GM12892 (cell line): ENCODE measurements at places on chromosomes 6 and 20.

DNA sequence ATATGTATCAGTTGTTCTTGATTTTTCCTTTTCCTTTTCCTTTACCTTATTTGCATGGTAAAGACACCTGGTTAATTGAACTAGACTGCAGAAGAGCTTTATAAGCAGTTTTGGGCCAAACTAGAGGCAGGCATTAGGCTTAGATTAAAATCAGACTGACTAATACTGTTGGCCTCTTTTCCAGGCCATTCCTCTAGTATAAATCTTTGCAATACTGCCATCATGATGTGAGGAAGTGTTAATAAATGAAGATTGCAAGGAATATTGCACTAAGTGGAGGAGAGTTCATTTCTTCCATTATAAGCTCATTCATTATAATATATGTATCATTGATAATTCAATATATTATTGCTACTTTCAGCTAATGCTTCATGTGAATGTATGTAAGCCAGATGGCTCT is 163.8 kb downstream of the MMUT start:
- no peak for DNase-seq

DNA sequence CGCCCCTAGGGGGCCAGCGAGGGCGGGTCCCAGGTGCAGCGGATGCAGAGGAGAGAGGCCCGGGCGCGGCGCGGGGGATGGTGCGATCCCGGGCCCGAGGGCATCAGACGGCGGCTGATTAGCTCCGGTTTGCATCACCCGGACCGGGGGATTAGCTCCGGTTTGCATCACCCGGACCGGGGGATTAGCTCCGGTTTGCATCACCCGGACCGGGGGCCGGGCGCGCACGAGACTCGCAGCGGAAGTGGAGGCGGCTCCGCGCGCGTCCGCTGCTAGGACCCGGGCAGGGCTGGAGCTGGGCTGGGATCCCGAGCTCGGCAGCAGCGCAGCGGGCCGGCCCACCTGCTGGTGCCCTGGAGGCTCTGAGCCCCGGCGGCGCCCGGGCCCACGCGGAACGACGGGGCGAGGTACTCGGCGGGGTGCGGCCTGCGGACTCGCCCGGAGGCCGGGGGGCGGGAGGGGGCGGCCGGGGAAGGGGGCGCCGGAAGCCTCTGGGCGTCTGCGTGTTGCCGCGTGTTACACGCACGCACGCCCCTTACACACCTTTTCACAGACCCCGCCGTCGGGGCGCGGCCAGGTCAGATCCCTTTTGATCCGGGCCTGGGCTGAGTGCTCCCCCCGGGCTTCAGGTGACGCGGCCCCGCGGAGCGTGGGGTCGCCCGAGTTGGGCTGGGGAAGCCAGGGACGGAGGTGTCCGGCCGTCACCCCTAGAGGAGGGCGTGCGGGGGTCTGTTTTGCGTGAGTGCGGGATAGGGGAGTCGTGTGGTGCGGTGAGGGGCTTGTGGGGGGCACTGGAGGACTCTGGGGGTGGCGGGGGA is 412 bp downstream of the TRIB3 start:
- DNase-seq, result peak; percentile 71

GRCh38 chr6:157790548-157791160 is 32.4 kb upstream of the SNX9 start:
- DNase-seq, result no peak

- no peak for DNase-seq
These were observed 34.4 kb downstream of the EFHC1 start for GRCh38 chr6:52454556-52454955.

DNA sequence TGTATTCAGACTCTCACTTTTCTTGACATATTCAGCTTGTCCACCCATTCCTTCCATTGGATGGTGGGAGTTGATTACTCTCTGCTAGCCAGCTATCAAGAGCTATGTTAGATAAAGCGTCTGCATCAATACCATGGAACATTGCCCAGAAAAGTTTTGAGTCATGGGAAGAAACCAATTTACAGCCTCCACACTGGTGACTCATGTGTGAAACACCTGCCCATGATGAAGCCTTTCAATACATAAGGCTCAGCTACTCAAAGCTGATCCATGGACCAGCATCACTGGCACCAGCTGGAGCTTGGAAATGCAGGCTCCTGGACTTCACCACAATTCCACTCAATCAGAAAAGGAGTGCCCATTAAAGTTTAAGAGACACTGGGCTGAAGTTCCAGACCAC is 16.1 kb downstream of the PLA2G7 start:
- no peak for DNase-seq

- no peak for DNase-seq
These were observed 908.5 kb upstream of the FLRT3 start for GRCh38 chr20:15245896-15246295.

DNA sequence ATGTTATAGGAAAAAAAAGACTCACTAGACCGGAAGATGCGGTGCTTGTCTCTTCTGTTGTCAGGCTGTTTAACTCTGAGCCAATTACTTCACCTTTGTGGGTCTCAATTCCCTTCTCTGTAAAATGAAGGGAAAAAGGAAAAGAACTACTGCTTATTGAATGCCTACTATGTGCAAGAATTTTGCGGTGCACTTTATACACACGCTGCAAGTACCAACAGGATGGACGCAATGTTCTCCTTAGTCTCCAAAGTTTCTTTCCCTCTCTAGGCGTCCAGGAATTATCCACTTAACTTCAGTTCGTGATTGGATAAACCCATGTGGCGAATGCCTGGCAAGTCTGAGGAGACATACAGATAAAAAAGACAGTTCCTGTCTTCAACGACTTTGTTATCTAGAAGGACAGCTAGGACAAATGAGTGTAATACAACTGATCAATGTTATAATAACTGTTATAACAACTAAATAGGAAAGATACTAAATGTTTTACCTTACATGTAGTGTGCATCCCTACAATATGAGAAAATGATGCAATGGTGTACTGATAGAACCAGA is 69.0 kb upstream of the JARID2 start:
- DNase-seq, result no peak

GRCh38 chr6:137541534-137542063 is 47.4 kb upstream of the OLIG3 start:
- no peak for DNase-seq

- no peak for DNase-seq
These were observed 3.9 kb downstream of the HMGA1 start for GRCh38 chr6:34240329-34241248.

- DNase-seq, result no peak
These were observed 614.5 kb upstream of the FLRT3 start for GRCh38 chr20:14951707-14952418.

DNA sequence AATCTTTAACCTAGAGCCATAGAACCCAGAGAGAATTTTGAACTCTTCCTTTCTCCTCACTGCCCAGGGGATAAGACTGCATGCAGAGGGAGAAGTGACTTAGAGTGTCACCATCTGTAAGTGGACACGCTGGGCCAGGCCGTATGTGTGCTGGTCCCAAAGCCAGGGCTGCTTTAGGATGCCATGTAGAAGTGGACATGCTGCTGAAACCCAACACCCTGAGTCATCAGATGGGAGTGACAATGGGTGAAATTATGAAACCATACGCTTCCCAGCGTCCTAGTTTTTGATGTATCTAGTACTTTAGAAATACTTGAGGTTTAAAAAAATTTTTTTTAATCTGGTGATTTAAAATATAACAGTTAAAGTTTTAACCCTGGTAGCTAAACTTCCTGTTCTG is 191.1 kb downstream of the FNDC1 start:
- DNase-seq, result no peak

GRCh38 chr6:89313006-89313405 is 2.1 kb downstream of the GABRR2 start:
- no peak for DNase-seq

DNA sequence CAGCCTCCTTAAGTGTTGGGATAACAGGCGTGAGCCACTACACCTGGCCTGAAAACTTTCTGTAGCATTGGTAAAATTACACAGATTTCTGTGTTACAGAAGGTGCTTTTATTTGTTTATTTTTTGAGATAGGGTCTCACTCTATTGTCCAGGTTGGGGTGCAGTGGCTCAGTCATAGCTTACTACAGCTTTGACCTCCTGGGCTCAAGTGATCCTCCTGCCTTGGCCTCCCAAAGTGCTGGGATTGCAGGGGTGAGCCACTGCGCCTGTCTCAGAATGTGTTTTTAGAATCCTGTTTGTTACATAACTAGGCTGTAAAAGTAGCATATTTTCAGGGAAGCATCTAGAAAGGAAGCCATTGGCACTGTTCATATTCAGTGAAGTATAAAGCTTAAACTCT is 16.9 kb upstream of the BLTP3A start:
- DNase-seq, result no peak

- no peak for DNase-seq
These were observed 855.0 kb downstream of the EPHA7 start for GRCh38 chr6:92564376-92564775.
